ENCODE measurements at places on chromosomes 2 and 18.

DNA sequence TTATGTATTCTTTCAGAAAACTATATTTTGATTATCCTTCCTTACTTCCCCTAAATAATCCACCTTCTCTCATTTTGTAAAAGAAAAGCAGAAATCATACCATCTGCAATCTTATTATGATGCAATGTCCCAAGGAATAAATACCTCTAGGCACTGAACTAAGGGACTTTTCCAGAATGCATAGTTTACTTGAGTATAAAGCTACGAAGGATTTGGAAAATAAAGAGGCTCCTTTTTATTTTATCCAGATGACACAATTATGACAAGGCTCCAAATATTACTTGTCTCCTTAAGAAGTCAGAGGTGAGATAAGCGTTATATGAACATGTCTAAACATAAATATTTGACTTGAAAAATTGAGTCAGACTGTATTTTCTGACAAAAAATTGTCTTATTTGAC is 72.1 kb downstream of the COL3A1 start:
- no peak for DNase-seq

DNA sequence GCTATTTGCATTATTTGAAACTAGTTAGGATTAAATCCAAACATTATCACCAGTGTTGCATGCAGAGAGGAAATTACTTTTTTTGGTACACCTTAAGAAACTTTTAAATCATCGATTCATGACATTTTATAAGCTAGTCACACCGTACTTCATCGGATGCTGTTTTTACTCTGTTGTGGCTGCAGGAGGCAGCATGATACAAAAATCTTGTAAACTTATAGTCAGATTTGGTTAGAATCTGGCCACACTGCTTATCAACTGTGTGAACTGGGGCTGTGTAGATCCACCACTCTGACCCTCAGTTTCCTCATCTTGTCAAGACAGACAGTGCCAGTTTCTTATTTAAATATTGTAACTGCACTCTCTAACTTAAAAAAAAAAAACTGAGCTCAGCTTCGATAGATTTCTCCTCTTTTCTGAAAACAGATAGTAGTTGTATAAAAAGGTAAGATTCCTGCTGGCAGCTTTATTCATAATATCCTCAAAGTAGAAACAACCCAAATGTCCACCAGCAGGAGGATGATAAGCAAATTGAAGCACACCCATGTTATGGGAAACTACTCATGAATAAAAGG is 77.8 kb downstream of the RAPGEF4 start:
- no peak for DNase-seq

DNA sequence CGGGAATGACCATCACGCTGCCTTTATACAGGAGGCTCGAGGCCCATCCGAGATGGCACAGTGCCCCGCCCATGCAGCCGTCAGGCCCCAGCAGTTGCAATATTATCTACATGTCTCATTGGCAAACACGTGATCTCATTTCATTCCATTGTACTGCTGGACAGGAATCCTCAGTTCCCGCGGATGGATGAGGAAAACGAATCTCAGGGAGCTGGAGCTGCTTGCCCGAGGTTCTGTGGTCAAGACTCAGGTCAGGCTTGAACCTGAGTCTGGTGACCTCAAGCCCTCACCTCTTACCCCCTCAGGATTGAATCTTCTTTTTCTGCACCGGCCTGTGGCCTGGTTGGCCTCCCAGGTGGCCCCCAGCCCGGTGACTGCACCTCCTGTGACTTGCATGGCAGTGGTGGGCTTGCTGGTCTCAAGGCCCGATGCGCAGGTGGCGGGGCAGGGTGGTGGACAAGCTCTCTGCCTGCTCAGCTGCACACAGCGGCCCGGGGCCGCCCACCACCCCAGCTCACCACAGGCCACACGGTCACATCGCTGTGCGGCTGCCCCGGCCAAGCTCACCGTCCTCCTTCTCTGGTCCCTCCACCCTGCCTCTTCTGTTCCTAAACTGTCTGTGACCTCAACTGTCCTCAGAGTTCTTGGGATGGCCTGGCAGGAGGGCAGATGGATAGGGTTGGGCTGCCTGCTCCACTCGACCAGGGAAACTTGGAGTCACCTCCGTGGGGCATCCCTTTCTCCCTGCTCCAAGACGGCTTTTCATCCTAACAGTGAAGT is 52.0 kb upstream of the HS6ST1 start:
- no peak for DNase-seq

DNA sequence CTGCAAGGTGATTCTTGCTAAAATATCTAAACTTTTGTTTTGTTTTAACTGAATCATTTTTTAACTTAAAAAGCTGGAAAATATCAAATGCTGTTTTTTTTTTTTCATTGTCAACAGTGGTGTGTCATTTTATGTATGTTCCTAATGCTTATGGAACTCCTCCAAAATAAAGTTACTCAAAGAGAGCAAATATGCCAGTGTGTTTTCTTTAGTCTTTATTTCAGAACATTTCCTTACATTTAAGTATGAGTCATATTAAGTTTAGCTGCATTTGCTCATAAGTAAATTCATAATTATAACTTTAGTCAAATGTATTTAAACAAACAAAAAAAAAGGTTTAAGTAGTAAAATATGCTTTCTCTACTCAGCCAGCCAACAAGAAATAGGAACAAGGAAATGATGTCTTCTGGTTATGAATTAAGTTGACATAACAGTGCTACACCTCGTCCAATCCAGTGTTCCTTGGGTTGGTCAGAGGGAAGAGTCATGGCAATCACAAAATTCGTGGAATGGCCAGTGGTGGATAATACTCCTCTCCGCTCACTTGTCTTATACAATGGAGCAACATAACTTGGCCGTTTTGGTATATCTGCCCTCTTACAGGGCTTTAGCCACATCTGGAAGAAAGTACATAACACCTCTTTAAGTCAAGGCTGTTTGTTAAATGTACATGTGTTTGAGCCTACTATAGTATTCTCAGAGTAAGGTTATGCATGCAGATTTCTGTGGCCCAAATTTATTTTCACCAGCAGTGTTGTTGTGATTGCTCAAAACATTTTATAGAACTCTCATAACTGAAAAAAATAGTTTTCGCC is 80.7 kb downstream of the SLC39A10 start:
- DNase-seq, result no peak

DNA sequence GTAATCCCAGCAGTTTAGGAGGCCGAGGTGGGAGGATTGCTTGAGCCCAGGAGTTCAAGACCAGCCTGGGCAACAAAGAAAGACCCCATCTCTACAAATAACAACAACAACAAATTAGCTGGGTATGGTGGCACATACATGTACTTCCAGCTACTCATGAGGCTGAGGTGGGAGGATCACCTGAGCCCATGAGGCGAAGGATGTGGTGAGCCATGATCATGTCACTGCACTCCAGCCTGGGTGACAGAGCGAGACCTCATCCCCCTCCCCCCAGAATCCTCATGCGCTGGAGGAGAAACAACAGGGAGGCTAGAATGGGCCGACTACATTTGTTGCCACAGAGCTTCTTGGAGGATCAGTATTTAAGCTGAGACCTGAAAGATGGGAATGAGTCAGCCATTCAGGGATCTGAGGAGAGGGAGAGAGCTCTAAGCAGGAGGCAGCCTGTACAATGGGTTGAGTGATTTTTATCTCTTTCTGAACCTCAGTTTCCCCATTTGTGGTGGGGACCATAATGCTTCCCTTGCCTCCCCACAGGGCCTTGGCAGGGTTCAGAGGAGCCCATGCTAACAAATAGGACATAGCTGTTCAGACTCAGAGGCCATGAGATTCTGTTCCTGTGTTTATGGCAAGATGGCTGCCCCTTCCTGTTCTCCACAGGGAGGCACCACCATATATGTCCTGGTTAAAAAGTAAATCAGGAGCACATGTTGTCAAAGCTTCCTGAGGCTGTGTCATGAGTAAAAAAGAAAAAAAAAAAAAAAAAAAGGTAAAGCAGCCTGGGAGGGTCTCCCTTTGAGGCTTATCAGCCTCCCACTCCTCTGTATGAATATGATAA is 131.4 kb upstream of the HAAO start:
- no peak for DNase-seq

- DNase-seq, result no peak
Observed at GRCh38 chr2:222594679-222595078, 61.2 kb downstream of the FARSB start.

DNA sequence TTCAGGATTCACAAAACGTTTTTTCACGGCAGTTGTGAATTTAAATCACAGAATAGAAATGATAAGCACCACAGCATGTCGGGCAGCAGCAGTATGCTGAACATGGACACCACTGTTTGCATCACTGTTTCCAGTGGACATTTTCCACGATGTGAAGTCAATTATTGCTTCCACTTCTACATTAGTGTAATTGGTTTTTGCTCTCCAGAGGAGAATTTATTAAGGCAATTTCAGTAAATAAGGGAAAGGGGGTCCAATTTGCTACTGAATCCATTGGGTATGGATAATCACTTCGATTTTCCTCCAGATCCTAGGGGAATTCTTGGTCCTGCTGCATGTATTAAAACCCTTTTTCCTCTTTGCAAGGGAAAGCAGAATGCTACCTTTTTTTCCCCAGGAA is 30.2 kb upstream of the VWC2L start:
- no peak for DNase-seq

DNA sequence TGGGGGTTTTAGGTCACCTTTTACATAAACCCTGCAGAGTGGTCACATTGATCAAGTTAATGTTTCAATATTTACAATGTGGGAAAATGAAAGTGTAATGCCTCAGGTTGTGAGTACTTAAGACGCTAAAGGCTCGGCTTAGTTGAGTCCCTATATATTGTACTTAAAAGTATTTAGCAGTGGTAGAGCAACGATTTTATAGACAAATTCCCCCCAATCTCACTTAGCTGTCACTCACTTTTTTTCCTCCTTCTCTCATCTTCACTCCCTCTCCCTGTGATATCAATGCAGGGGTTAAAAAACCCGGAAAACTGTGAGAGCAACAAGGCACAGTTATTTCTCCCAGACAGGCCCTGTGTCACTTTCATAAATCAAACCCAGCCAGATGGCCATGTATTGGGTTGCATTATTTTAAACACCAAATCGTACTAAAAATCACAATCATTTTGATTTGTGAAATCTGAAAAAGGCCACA is 5.4 kb downstream of the POU3F3 start:
- no peak for DNase-seq
